ENCODE measurements at places on chromosomes 2 and 18.

DNA sequence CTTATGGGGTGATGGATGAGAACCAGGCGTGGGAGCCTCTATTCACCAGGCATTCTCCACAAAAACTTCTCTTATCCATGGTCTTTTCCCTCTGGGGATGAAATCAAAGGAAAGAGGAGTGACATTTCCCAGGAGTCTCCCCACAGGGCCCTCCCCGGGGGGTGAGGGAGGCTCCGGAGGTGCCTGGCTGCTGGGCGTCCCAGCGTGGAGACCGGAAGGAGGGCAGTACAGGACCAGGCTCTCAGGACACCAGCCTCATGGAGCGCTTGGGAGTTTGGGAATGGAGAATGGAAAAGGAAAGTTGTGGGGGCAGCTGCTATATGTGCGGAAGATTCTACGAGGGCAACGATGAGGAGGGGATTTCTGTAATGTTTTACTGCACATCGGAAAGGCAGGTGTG, 22.1 kb downstream of the CIB4 start:
- DNase-seq = no peak

DNA sequence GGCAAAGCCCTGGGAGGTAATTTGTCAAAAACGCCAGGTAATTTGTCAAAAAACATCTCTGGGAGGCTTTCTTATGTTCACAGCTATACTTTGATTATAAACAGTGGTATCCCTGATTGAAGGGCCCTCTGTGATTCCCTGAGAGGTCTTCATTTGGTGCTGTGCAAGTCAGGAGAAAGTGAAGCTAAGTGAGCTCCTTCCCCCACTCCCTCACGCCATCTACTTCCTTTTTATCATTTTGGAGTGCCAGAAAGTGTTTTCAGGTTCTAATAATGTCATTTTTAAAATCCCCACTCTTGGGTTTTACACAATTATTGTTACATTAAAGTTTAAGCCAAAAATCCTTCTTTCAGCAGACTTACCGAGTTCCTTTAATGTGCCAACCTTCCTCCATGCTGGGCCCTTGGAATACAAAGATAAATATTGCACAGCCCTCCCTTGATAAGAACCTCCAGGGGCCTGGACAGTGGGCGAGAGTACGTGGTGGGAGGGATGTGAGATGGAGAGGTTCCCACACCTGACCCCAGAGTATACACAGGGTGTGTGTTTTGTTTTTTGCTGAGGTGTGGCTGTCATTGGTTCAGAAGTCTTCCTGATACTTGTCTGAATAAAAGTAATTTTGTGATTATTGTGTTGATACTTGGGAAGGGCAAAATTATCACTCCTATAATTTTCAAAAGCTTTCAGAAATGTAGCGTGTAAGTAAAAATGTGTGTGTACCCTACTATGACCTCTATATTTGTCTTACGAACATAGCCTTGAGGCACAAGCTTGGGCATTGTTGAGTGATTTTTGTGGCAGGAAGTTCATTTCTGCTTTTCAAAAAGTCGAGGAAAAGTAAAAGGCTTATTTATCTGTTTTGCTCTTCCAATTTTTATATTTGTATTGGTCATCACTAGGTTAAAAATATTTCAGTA, 8.2 kb downstream of the MAPRE2 start:
- DNase-seq = no peak

DNA sequence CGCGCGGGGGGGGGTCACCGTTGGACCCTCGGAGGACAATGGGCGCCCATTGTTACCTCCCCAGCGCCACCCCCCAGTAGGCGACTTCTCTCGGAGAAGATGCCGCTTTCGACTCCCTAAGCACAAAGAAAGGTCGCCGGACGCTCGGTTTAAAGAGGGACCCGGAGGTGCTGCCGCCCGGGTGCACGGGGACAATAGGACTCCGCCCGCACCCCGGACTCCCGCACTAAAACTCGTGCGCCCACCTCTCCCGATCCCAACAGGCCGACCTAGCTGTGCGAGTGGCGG, 318 bp upstream of the CDC42EP3 start:
- DNase-seq = no peak

DNA sequence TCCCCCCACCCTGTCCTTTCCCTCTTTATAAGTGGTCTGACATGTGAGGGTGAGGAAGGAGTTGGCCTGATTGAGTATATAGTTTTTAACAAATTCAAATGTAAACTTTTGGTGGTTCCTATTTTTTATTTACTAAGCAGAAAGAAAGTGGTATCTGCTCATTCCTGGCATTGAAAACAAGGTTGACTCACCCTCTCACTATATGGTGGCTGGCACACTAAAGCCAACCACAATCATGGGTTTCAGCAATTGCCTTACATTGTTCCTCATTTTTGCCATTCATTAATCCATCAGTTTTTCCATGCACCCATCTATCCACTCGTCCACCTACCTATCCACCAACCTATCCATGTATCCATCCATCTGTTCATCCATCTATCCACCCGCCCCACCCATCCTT, 75.4 kb upstream of the IGFBP5 start:
- no peak for DNase-seq

DNA sequence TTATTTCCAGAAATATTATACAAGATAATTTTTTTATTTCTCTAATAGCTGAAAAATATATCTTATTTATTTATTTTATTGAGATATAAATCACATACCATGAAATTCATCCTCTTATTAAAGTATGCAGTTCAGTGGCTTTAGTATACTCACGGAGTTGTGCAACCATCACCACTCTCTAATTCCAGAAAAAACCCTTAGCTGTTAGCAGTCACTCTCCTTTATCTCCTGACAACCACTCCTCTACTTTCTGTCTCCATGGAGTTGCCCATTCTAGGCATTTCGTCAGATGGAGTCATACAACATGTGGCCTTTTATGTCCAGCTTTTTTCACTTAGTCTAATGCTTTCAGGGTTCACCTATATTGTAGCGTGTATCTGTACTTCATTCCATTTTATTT, 66.5 kb downstream of the TCF7L1 start:
- DNase-seq = no peak

DNA sequence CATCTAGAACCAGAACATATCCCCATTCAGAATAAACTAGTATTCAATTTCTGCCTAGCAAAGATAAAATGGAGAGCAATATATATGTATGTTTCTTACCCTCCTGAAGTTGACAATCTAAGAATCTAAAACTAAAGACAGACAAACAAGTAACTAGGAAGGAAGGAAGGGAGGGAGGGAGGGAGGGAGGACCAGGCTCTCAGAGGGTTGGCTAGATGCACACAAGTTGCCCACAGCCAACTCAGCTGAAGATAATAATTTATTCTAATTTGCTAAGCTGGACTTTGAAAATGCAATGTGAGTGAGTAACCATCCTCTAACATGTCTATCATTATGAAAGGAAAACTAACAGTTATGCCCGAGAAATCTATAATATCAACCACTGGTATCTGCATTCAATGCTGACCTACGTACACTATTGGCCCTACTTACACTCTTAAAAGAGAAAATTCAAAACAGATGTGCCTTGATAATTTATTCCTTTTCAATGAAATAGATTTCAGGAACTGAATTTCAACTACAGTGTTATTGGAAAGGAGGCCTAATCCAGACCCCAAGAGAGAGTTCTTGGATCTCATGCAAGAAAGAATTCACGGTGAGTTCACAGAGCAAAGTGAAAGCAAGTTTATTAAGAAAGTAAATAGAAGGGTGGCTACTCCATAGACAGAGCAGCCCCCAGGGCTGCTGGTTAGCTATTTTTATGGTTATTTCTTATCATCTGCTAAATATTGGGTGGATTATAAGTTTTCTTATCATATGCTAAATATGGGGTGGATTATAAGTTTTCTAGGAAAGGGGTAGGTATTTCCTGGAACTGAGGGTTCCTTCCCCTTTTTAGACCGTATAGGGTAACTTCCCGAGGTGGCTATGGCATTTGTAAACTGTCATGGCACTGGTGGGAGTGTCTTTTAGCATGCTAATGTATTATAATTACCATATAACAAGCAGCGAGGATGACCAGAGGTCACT, 288.5 kb upstream of the SLC39A10 start:
- DNase-seq = no peak

DNA sequence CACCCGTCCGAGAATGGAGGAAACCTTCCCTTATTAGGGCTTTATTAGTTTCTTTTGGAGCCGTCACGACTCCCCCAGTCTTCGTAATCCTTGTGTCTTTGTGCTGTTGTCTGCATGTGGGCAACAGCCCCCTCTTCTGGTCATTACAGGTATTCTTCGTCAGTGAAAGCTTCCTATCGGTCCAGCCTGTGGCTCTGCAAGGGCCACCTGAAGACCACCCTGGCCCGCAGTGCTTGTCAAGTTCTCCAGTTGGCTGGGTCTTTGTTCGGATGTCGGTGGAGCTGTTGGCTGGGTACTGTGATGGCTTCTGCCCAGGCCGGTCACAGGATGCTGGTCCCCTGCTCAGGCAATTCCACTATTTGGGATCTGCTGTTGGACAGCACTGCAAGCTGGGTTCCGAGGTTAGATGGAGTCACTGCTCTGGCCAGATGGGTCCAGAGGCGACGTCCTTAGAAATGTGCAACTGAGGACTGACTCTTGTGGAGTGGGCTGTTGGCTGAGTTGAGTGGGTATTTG, 19.2 kb downstream of the E2F6 start:
- no peak for DNase-seq

- no peak for DNase-seq
Observed at GRCh38 chr2:219469186-219469724, 29.4 kb upstream of the GMPPA start.

DNA sequence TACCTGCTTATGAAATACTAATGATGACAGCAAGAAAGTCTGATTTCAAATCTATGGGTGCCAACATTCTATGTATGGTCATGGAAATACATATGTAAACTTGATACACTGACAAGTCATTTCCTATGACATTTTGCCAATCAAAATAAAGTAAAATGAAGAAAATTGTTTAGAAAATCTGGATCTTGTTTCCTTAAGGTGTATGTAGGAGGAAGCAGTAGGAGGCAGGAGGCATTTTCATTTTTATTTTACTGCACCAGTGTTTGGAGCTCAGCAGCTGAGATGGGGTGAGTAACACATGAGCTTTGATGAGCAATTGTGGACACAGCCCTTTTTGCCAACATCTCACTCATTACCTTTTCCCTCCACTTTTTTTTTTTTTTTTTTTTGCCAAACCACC, 167.0 kb downstream of the AFF3 start:
- DNase-seq = no peak

- DNase-seq = no peak
Observed at GRCh38 chr2:25492726-25493125, 151.0 kb upstream of the DNMT3A start.

DNA sequence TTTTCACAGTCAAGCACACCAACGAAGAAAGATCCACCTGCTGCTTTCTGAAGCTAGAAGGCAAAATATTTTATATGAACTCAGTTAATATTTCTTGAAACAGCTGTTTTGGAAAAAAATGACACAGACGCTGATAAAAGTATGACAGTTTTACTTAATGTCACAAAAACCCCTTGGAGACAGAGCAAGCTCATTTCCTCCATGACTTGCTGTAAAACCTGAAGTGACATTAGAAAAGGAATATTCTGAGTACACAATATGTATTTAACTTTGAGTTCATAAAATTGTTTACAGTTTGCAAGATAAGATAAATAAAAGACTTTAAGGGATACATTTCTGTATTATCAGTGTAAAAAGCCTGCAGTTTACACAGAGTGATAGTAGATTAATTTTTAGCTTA, 105.4 kb downstream of the DSEL start:
- no peak for DNase-seq

GRCh38 chr18:50506362-50506761, 53.5 kb upstream of the MAPK4 start:
- no peak for DNase-seq

- DNase-seq = no peak
Observed at GRCh38 chr2:148813603-148814065, 61.4 kb upstream of the KIF5C start.

GRCh38 chr18:6489977-6490376, 75.3 kb upstream of the L3MBTL4 start:
- DNase-seq = no peak

GRCh38 chr18:26662996-26663395, 114.6 kb upstream of the KCTD1 start:
- DNase-seq = no peak

DNA sequence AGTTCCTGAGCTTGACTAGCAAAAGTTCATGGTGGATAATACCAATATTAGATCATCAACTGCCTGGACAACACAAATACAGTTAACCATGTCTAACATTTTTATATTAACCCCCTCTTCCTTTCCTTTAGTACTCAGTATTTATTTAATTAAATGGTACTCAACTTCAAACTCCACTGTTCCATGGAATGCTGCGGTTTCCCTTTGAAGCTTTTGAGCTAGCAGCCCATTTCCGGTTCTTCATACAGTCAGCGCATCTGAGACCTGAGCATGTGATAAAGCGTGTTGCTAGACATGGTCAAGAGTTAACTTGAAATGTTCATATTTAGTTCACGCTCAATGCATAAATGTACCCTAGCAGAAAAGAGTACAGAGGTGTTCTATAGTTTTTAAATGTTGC, 278.4 kb downstream of the ALPK2 start:
- no peak for DNase-seq

- peak; percentile 83 for DNase-seq
Observed at GRCh38 chr2:216695401-216695821, at the start of gene IGFBP5. IGFBP5 (minus strand) TSS chr2:216695549; CDS start chr2:216694775, 774 bp downstream.

DNA sequence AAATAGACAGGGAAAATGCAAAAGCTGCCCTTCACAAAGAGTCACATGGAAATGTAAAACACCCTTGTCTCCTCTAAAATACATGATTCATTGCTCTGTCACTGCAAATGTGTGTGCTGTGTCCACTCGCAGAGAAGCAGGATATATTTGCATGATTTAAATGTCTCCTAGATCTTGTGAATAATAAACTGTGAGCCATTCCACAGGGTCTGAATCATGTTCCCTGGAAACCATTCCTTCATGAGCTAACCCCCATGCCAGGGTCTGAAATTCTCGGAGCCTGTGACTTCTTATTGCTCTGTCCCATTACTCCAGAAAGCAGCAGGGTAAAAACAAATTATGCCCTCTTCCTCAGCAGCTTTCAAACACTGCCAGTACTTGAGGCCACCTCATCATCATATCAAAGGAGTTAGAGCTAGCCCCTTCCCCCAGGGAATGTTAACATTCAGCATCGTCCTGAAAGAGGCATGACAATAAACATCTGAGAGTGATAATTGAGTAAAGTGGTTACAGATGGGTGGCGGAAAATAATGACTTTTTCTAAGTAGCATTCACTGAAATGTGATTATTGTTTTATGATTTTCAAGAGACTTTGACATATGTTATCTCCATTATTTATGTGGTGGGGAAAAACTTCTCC, 11.7 kb upstream of the CNGA3 start:
- peak; percentile 43 for DNase-seq

GRCh38 chr2:157238296-157238695, 19.2 kb upstream of the GALNT5 start:
- no peak for DNase-seq

GRCh38 chr2:226971770-226972169, 135.9 kb downstream of the RHBDD1 start:
- DNase-seq = no peak
